GM23248 (cell line): ENCODE measurements at places on chromosomes 2 and 18.

DNA sequence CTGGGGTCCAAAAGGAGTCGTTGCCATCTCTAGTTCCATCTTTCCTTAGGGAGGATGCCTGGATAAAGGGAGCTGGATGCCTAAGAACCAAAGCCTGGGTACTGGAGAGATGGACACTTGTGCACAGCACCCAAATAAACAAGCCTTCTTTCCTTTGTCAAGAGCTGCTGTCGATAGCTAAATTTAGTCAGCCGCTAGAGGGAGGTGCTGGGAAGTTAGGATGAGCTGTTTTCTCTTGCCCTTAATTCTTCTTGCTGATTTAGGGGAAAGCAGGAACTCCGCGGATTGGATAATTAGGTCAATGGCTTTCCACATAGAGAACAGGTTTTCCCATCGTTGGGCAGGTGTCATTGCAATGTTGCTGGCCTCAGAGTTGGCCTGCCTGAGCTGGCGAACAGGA lies 30.9 kb upstream of the SERPINB12 start:
- DNase-seq, result no peak

GRCh38 chr2:190651413-190651812 lies 2.5 kb downstream of the NAB1 start:
- DNase-seq, result no peak

GRCh38 chr2:127624320-127624755 lies 21.6 kb upstream of the GPR17 start:
- no peak for DNase-seq

GRCh38 chr18:72820571-72820970 lies 47.2 kb downstream of the NETO1 start:
- DNase-seq, result no peak

DNA sequence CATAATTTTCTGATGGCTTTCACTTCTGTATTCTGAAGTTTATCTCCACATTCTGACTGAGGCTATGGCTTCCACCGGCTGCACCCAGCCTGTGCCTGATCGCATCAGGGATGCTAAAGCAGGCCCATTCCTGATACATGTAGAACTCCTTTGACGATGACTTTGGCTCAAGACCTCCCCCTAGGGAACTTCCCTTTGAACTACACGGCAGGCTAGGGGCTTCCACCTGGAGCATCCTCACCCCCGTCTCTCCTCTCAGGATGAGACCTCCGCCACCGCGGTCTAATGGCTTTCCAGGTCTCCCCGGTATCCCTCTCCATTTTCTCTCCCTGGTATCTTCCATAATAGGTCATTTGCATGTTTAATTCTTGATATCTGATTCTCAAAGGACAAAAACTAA lies 214.9 kb upstream of the CHST9 start:
- no peak for DNase-seq

GRCh38 chr18:41042866-41043265 lies 912.2 kb upstream of the PIK3C3 start:
- DNase-seq, result no peak

- no peak for DNase-seq
Measured at GRCh38 chr2:138433995-138434951, 67.3 kb upstream of the SPOPL start.

GRCh38 chr18:65352186-65352585 lies 398.6 kb upstream of the CDH7 start:
- no peak for DNase-seq

- no peak for DNase-seq
Measured at GRCh38 chr2:84832772-84833461, 48.0 kb downstream of the TRABD2A start.

GRCh38 chr2:18940184-18940583 lies 350.8 kb upstream of the NT5C1B start:
- DNase-seq, result no peak
